ENCODE measurements at places on chromosomes 1 and 21.

- DNase-seq = no peak
Observed at GRCh38 chr1:4960782-4961475, 306.5 kb downstream of the AJAP1 start.

DNA sequence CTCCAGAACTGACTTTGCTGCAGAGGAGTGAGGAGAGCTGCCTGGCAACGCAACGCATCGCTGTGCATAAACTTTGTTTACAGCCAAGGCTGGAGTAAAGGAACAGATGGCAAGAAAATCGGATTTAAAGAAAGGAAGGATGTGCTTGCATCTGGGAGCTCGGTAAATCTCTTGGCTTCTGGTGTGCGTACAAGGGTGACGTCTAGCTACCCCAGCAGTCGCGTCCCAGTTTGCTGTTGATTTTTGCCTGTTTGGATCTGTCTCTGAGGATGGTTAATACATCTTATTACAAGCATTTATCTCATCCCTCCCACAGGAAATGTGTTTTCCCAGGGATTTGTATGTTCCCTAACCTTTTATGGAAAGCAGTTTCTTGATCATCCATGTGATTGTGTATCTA, 73.3 kb upstream of the RALGPS2 start:
- no peak for DNase-seq

DNA sequence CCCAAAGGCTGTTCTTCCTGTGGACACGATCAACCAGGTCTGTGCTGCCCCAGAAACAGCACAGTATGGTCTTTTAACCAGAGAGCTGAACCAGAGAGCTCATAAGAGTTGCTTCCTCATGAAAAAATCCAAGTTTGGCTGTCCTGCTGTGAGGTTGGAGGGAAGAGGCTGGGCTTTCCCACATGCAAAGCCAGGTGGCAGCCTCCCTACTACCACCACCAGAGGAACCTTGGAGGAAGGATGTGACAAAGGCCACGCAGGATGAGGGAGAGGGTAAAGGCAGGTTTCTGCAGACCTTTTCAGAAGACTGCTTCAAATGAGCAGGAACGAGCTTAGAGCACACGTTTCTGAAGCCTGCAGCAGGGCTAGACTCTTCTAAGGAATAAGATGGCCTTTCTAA, 27.1 kb downstream of the FAM78B start:
- no peak for DNase-seq

- DNase-seq = no peak
Observed at GRCh38 chr1:87989346-87989745, 660.7 kb downstream of the LMO4 start.

- no peak for DNase-seq
Observed at GRCh38 chr1:165439330-165439729, 5.6 kb downstream of the RXRG start.

- DNase-seq = no peak
Observed at GRCh38 chr1:117116090-117116783, 5.3 kb downstream of the TRIM45 start.

GRCh38 chr1:153402226-153402625, 11.4 kb upstream of the S100A8 start:
- DNase-seq = no peak

DNA sequence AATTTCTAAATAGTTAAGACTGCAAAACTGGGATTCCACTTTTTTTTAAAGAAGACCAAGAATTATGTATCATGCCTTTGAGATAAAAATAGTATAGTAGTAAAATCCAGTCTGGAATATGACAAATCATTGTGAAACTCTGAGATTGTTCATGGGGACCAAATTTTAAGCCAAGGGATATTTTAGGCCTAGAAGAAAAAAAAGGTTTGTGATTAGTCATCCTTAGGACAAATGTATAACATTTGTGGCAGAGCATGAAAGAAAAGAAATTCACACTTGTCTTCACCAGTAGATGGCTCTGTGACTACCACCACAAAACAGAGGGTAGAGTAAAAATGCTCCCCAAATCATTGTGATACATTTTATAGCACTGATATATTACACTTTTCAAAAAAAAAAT, 226.1 kb downstream of the KCTD3 start:
- DNase-seq = no peak

DNA sequence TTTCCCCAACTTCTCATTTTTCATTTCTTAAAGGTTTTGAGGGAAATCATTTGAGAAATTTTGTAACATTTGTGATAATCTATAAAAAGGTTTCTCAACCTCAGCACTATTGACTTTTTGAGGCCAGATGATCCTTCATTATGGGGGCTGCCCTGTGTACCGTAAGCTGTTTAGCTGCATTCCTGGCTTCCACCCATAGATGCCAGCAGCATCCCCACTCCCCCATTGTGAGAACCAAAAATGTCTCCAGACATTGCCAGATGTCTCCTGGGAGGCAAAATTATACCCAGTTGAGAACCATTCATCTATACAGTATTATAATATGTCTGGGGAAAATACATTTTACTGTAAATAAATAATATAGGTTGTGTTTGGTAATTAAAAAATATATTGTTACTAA, 146.0 kb downstream of the PBX1 start:
- DNase-seq = no peak

DNA sequence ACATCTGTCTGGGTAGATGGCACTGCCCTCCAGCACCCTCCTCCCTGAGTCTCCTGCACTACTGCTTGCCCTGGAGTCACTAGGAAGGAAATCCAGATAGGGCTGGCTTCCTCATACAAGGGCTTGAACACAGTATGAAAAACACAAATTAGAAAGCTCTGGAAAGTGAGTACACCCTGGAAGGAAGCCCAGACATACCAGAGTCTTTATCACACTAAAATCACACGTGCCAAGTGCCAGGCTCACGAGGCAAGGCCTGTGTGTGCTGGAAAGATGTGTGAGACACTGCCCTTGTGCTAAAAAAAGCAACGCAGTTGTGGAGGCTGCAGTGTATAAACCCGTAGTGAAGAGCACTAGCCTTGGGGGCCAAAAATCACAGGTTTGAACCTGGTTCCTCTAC, 28.3 kb upstream of the S100A7 start:
- DNase-seq = no peak

DNA sequence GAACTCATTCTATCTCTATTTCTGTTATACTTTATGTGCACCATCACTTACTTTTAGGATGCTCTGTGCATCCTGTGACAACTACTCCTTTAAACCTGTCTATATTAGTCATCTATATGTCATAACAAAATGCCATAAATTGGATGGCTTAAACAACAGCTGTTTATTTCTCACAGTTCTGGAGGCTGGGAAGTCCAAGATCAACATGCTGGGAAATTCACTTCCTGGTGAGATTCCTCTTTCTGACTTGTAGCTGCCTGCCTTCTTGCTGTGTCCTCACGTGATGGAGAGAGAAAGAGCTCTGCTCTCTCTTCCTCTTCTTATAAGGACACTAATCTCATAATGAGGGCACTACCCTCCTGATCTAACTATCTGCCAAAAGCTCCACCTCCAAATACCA, 62.3 kb upstream of the RCOR3 start:
- no peak for DNase-seq

GRCh38 chr1:174497478-174497877, 49.7 kb downstream of the GPR52 start:
- no peak for DNase-seq

DNA sequence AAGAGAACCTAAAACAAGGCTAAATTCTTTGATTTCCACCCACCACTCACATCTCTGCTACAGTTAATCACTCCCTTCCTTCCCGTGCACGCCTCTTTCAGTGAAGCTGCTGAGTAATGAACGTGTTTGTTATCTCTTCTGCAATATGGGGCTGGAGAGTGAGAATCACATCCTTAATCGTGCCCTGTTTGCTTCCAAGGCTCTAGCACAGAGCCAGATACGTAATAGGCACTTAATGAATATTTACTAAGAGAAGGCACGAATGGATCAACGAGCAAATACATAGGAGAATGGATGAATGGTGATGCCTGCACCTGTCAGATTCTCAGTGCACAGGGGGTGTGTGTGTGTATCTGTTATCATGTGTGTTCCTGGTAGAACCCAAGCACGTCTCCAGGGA, 22.1 kb upstream of the FAM43B start:
- DNase-seq = no peak

DNA sequence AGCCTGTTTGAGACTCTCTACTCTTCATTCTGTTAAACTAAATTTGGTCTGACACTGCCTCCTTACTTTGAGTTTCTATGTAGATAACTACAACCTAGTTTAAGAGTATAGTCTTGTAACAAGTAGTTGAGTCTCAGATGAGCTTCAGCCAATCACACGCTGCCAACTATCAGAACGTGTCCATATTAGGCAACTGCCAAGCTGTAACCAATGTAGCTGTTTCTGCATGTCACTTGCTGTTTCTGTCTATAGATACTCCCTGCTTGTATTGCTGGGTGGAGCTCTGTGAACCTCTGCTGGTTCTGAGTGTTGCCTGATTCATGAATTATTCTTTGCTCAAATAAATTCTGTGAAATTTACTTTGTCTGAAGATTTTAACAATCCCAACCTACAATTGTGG, 452.6 kb upstream of the NR5A2 start:
- no peak for DNase-seq

GRCh38 chr1:240395336-240395735, 216.6 kb downstream of the GREM2 start:
- DNase-seq = no peak

- no peak for DNase-seq
Observed at GRCh38 chr1:185670187-185670627, 64.0 kb upstream of the HMCN1 start.

GRCh38 chr1:109620401-109620791, 759 bp downstream of the AMPD2 start:
- no peak for DNase-seq

- DNase-seq = no peak
Observed at GRCh38 chr1:13513895-13514546, at the start of gene LRRC38. Gene LRRC38 (minus strand): TSS chr1:13514003. CDS start chr1:13513593, 410 bp downstream.

DNA sequence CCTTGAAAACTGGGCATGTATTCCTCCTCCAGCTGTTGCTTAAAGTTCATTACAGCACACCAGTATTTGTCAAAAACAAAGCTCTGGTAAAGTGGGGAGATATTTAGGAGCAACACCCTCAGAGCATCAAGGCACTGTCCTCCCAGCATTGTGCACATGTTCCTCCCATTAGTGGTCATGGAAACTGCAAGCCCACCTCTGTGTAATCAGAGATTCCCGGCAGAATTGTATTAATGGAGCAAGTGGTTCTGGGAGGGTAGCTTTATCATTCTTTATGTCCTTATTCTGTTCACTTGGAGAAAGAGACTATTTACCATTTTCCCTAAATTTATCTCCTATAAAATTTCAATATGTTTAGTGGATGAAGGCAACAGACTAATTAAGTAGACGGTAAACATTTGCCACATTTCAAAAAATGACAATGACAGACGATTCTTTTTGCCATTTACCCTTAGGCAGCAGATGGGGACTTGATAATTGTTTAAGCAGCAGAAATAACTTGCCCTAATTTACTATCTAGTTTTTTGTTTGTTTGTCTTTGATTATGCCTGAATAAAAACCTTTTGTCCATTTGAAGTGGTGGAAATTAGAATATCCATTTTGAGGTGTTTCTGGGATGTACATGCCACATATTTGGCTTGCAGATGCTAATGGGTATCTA, 289.6 kb upstream of the ST6GALNAC5 start:
- no peak for DNase-seq

GRCh38 chr21:16569679-16570078, 839.9 kb downstream of the USP25 start:
- DNase-seq = no peak

DNA sequence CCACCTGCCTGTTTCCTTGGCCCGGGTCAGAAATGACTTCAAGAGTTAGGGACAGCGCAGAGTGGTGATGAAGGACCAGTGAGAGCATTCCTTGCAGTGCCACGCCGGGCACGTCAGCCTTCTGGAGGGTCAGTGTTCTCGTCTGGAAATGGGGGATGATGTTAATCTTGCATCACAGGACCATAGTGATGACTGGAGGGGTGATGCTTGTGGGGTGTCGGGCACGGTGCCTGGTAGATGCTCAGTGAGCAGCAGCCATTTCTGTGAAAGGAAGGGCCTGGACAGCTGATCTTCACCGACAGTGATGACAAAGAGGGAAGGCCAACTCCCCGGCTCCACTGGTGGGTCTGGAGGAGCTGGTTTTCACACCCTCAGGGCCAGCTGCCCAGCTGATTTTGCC, 56.2 kb downstream of the DDX20 start:
- DNase-seq = no peak

DNA sequence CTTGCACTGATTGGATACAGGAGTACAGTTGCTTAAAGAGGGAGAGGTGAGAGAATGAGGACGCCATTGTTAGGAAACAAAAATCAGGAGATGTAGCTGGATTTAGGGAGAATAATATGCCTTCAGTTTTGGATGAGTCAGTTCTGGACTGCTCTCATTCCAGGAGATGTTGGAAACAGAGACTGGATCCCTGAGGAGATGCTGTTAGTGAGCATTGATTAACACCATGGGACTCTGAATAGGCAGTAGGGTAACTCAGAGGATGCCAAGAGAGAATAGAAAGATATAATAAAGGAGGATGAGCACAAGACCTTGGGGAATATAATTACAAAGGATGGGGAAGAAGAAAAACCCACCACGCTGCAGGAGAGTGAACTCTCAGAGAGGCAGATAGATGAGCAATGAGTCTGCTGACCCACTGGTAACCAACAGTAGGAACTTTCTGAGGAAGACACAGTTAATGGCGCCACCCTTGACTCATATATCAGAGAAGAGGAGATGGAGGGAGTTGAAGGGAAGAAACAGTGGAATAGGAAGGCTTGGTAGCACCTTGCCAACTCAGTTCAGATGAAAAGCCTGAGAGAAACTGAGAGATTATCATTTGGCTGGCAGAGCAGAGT, 10.5 kb downstream of the KCNJ15 start:
- no peak for DNase-seq

- DNase-seq = no peak
Observed at GRCh38 chr1:74673351-74674111, at the start of gene ERICH3. Gene ERICH3 (minus strand): TSS chr1:74673792. CDS start chr1:74673519, 273 bp downstream.

- no peak for DNase-seq
Observed at GRCh38 chr1:186681801-186682200, 1.6 kb upstream of the PTGS2 start.

DNA sequence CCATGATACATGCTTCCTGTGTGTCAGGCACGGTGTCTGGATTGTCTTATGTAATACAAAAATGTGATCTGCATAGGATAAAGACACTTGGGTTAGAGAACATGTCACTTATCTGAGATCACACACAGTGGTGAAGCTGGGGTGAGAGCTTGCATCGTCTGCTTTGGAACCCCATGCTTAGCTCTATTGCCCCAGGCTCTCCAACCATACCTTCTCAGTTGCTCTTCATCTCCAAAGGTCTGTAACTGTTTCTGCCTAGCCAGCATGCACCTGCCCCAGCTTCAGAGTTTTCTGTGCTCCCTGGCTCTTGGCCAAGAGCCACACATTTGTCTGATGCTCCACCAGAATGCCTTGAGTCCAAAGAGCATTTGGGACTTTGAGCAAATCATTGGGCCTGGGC, 93.9 kb upstream of the COG2 start:
- DNase-seq = no peak

GRCh38 chr1:28840928-28841544, 29.1 kb downstream of the OPRD1 start:
- DNase-seq = no peak

All from activated T-cell treated with anti-CD3 and anti-CD28 coated beads for 24 hours (primary cell).